SW 1271 (cell line): ENCODE measurements at places on chromosomes 4 and X.
A peak's percentile ranks its signal among the peaks of the same experiment; 100 is the strongest.

GRCh38 chrX:15856222-15856587 is 1.6 kb upstream of the AP1S2 start:
- DNase-seq: no peak

GRCh38 chr4:73967866-73968265 is 14.0 kb downstream of the PF4 start:
- DNase-seq: no peak

DNA sequence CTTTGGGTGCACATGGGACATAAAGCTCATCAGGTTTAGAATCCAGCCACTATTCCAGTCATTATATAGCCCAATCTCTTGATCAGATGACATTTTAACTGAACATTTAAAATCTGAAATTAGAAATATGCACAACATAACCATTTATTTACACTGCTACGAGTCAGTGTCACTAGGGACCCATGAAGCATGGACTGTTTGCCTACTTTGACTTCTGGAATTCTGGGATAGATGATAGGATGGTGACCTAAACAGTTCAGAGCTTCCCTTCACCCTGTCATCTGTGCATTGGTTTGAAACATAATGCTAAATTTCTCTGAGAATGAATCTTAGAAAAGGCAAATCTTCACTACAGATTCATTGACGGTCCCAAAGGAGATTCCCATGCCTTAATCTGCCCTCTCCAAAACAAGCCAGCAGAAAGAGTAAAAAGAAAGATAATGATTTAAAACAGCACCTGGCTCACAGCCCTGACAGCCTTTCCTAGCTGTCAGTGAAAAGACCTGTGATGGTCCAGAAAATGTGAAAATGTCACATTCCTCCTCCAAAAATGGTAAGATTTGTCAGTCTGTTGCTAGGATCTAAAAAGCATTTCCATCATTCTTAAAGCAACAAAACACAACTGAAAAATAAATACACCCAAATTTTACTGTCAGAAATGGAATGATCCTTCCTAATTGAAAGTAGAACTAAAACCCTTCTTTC is 18.9 kb upstream of the HERC3 start:
- DNase-seq: no peak

DNA sequence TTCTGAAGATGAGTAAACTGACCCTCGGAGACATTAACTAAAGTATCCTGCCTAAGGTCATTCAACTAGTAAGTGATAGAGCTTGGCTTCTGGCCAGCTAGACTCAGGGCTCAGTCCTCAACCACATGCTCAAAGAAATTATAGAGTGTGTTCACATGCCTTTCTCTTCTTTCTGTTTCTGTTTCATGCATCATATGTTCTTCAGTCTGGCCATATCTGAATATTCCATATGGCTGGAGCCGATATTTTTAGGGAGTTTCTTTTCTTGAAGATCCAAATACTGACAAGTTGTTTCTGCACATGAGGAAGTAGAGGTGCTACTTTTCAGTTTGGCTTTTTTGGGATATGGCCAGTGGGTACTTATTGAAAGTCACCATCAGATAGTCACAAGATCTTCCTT is 44.9 kb downstream of the MMRN1 start:
- no peak for DNase-seq

GRCh38 chr4:154586296-154587033 is 4.1 kb downstream of the FGA start:
- no peak for DNase-seq

DNA sequence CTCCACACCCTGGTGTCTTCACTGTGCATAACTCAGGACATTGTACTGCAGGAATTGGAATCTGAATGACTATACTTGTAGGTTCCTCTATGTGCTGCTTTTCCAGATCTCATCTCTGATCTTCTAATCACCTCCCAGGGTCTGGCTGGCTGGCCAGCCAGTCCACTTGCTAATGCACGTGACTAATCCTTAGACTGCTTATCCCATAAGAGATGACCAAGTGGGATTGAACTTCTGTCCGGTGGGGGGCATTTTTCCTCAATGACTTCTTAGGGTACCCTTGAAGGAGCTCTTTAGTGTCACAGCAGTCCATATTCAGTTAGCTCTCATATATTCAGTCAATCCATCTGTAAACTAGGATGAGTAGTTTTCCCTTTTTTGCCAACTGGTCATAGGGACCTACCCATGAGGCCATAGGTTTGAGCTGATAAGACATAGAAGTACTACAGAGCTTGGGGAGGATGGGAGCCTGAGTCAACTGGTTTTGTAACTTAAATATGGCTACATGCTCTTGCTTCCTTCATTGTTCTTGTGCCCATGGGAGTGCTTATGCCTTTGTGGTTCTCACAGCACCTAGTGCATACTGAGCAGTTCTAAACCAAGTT is 71.9 kb upstream of the WDR1 start:
- no peak for DNase-seq

DNA sequence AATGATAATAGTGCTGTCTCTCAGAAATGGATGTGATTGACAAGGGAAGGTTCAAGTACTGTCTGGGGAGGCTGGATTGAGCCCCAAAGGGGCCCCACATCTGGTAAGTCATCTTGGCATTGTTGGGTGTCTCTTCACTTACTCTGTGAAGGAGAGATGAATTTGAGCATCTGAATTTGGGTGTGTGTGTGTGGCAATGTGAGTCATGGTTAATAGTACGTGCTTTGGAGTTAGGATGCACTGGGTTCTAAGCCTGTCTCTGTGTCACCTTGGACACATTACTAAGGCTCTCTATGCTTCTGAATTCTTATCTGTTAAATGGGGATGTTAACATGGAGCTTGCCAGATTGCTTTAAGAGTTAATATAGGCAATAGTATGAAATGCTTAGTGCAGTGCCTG is 80.4 kb downstream of the FRAS1 start:
- no peak for DNase-seq

GRCh38 chrX:22323541-22323940 is 50.8 kb downstream of the CBLL2 start:
- no peak for DNase-seq

DNA sequence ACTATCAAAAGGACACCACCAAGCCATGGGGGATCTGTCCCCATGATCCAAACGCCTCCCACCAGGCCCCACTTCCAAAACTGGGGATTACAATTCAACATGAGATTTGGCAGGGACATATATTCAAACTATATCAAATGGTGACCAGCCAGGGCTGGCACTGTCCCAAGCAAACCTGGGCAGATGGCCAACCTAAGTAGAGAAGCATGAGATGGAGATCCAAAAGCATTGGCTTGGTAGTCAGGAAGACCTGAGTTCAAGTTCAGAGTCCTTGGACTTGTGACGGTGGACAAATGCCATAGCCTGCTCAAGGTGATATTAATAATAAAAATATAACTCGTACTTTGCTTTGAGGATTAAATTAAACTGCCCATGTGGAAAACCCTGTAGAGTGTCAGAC is 79.2 kb upstream of the HS3ST1 start:
- DNase-seq: no peak

DNA sequence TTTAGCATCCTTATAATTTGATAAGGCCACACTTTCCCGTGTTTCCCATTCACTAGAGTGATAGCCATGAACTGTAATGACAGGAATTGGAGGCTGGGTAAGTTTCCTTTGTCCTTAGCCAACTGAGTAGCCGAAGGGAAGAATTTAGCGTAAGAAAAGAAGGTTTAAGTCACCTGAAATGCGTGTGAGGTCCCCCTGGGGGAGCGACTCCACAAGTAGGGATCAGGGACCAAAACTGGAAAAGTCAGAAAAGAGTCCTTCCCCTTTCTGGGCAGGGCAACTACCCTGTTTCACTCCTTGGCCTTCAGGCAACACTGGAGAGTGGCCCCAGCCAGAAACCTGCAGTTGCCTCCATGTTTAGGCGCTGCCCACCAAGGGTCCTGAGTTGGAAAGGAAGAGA is 81.6 kb upstream of the MED14 start:
- DNase-seq: no peak

DNA sequence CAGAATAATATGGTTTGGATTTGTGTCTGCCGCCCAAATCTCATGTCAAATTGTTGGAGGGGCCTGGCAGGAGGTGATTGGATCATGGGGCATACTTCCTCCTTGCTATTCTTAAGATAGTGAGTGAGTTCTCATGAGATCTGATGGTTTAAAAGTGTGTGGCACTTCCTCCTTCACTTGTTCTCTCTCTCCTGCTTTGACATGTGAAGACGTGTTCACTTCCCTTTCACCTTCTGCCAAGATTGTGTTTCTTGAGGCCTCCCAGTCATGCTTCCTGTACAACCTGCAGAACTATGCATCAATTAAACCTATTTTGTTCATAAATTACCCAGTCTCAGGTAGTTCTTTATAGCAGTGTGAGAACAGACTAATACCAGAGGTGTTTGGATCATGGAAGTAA is 325.7 kb upstream of the GIMD1 start:
- DNase-seq: no peak

- no peak for DNase-seq
Observed at GRCh38 chr4:1249731-1250526, 999 bp upstream of the CTBP1 start.

GRCh38 chrX:67953658-67954057 is 409.8 kb downstream of the AR start:
- DNase-seq: no peak

DNA sequence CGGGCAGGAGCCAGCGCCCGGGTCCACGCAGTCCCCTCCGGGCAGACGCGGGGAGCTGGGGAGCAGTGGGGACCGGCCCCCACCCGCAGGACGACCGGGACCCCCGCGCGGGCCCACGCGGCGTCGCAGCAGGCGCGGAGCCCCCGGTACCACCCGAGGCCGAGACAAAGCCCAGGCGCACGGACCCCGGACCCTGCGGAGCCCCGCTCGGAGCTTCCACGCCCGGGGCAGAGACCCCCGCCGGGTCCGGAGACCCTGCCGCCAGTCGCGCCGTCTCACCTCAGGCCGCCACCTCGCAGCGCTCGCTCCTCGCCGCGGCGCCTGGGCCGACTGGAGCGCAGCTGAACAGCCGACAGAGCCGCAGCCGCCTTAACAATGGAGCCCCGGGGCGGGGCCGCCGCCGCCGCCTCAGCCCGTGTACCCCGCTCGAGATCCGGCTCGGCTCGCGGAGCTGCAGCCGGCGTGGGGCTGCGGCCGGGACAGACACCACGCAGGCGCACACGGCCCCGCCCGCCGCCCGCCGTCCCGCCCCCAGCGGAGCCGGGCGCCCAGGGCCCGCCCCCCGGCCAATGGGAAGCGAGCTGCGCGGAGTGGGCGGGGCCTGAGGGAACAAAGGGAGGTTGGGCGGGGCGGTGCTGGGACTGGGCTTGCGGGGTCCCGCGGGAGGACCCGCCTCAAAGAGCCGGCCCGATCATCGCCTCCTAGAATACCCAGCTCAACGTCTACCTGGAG is at the start of gene AFAP1:
Gene AFAP1, minus strand, starts transcription at position 485 of the 732 bp plus-strand sequence. CDS start 67,783 bp downstream, outside the sequence.
- DNase-seq: peak; percentile 68

GRCh38 chrX:125378205-125378604 is 58.5 kb downstream of the TEX13C start:
- no peak for DNase-seq

- no peak for DNase-seq
Observed at GRCh38 chrX:108268434-108269080, 169.7 kb downstream of the COL4A6 start.

- no peak for DNase-seq
Observed at GRCh38 chr4:176044589-176044951, 21.1 kb upstream of the WDR17 start.

- no peak for DNase-seq
Observed at GRCh38 chrX:105869701-105870100, 47.4 kb downstream of the NRK start.

GRCh38 chr4:163679189-163679588 is 184.7 kb downstream of the TMA16 start:
- DNase-seq: no peak

DNA sequence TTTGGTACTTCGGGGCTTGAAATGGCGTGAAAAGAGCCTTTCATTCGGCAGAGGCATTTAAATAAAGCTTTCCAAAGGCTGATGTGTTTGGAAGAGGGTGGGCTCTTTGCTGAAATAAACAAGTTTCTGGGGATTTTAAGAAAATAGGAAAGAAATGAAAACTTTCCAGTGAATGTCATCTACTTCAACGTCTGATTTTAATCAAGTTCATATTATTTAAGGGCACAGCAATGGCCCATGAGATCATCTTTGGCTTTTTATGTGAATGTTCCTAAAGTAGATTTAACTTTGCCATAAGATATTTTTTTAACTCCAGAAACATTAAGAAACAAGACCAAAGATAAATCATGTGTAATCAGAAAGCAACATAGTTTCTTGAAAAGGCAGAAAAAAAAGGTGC is 69.8 kb upstream of the TTC29 start:
- no peak for DNase-seq

DNA sequence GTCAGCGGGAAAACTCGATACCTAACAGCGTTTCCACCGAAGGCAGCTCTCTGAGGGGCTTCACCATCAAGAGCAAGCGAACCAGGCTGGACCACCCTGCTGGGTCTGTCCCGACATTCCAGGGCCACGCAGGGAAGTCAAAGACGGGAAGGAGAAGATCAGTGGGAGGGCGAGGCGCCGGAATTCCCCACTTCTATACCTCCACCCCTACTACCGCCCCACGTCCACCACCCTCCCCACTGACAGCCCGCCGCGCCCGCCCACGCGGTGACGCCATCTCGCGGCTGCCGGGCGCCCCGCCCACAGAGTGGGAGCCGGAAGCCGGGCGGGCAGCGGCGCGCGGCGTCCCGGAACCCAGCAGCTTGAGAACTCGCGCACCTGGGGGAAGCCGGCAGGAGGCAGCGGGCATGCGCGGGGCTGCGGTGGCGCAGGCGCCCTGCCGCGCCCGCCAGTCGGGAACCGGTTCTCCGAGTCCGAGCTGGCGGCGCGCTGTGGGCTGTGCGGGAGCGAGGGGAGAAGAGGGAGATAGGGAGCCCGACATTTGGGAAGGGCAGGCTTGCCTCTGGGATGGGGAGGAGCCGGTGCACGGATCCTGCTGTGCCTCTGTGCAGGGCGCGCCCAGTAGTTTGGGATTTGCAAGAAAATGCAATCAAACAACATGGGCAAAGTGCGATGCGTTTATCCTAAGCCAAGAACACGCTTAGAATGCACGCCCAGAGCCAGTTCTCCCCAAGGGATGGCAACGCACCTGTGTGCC is 3.2 kb upstream of the STIM2 start:
- peak; percentile 39 for DNase-seq

- DNase-seq: no peak
Observed at GRCh38 chr4:38090455-38091246, 130.5 kb downstream of the PTTG2 start.

DNA sequence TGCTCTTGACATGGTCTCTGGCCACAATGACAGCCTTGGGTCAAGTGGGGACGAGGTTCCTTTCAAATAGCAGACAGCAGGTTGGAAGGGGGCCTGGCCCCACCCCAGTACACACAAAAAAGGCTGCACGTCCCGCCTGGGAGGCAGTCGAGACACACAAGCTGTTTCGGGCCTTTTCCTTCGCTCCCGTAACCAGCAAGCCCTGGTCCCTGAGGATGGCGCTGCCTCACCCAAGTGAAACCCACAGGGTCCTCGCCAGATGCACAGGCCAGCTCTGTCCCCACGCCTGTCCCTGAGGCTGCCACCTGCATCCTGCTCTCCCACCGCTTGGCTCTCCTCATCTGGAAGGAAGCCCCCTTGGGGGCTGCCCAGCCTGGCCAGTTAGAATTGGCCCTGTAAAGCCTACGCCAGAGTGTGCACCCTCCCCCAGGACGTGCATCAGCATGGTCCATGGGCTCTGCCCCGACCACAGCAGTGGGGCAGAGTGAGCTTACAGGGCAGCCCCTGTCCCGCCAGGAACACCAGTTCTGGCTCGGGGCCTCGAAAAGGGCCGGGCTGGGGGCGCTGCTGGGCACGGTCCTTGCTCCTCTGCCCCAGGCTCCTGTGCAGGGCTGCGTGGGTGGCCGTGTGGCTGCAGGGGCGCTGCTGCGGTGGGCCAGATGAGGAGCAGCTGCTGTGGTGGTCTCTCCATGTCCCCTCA is 2.0 kb downstream of the CPLX1 start:
- no peak for DNase-seq
